ENCODE measurements at places on chromosomes 11 and 22.

- DNase-seq = no peak
Observed at GRCh38 chr11:110601936-110602335, 110.3 kb downstream of the ARHGAP20 start.

DNA sequence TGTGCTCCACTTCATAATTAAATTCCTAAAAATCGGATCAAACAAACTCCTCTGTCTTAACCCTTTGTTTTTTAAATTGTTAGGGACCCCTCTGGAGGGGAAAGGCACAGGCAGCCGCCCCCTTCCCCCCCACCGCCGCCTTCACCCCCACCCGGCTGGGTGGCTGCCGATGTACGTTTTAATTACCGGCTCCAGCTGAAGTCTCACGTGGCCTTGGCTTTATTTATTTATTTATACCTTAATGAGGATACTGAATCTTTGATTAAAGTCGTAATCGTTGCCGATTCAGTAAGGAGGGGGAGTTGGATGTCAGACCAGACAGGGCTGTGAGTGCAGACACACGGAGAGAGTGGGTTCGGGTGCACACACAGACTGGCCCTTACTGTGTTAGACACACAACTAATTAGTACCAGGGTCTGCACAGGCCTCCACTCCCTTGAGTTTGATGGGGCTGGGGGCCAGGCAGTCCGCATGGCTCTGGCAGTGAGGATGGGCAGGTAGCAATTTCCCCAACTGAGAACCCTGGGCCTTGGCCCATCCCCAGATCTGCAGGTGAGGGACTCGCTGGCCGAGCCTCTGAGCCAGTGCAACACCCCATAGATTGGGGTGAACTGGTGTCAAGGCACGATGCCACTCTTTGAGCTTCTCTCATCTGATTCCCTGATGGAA lies 51.3 kb upstream of the NNMT start:
- DNase-seq = no peak

- DNase-seq = peak; percentile 39
Observed at GRCh38 chr22:31917227-31917921, 27.0 kb upstream of the YWHAH start.

DNA sequence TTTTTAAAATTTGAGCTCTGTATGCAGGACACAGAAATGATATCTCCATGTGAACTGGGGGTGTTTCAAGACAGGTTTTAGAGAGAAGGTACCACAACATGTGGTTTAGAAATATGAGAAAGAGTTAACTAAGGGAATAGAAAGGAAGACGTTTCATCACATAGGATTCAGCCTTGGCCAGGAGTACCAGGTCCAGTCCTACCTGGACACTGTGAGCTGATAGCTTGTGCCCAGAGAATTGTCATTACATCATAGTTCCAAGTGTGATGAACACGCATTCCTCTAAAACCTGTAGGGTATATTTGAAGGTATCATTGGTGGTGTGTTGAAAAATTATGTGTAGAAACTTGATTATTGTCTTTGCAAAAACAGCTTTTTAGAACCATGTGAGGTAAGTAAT lies 1.8 kb downstream of the SLC22A9 start:
- DNase-seq = no peak

GRCh38 chr11:86918496-86918895 lies 36.7 kb downstream of the FZD4 start:
- DNase-seq = no peak

GRCh38 chr11:120994091-120994859 lies 29.6 kb upstream of the TBCEL start:
- no peak for DNase-seq

DNA sequence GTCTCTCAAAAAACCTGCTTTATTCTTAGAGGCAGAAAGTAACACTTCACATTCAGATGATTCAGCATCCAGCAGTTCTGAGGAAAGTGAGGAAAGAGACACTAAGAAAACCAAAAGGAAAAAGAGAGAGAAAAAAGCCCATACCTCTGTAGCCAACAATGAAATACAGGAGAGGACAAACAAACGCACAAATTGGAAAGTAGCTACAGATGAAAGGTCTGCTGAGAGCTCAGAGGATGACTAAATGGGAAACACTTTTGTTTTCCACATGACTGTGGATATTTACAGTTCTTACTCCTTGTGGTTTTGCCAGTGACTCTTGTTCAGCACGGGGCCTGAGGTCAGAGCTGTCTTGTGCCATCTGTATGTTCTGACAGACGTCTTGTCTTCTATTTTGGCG lies 3.8 kb downstream of the TIMM8B start:
- peak; percentile 26 for DNase-seq

DNA sequence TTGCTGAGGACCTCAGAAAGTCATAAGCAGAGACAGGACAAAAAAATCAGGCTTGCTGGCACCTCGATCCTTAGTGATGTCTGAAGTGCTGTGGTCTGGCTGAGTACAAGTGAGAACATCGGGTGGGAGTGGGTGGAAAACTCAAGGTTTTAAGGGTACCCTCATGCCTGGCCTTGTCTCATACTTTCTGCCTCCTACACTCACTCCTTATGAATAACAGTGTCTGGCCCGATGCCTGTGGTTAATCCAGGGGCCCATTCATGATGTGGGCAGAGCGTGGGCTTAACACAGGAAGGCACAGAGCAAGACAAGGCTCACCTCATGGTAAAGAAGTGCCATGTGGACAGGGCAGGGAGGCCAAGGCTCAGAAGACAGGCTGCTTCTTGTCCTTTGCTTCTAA lies 11.0 kb upstream of the UCP3 start:
- DNase-seq = peak; percentile 87

- DNase-seq = no peak
Observed at GRCh38 chr11:7077101-7077500, 11.7 kb upstream of the RBMXL2 start.

DNA sequence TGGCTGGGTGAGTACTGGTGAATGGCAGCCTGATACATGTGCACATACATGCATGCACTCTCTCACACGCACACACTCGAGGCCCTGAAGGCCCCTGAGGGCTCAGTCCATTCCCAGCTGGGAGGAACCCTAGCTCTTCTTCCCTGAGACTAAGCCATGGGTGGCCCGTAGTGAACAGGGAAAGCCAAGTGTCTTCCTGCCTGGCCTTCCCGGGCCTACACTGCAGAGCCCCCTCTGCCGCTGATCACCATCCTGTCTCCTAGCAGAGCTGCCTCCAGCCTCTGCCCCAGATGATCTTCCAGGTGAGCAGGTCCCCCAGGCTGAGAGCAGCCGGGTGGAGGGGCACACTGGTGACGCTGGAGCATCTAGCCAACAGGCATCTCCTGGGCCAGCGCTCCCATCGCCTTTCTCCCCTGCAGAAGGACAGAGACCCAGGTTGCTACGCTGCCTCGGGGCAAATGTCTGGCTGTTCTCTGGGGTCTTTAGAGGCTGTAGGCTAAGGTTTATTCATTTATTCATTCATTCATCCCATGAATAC lies 57.3 kb downstream of the CD82 start:
- peak; percentile 16 for DNase-seq

GRCh38 chr11:66044757-66045156 lies 4.2 kb downstream of the GAL3ST3 start:
- no peak for DNase-seq

DNA sequence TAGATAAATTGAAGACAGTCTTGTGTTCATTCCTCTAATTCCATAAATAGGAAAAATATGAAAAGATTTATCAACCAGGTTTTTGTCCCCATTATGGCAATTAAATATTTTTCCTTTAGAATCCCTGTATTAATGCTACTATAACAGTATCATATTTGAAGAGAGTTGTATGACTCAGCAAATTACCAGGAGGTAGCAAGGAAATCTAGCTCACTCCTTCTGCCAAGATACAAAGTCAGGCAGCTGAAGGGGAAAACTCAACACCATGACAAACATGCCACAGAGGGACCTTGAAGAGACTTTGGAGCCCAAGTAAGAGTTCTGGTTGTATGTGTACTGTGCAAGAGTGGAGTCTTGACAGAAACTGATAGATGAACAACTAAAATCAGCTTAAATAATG lies 143.3 kb downstream of the GUCY1A2 start:
- no peak for DNase-seq
